SK-N-DZ (cell line): ENCODE measurements at places on chromosomes 11 and 22.

DNA sequence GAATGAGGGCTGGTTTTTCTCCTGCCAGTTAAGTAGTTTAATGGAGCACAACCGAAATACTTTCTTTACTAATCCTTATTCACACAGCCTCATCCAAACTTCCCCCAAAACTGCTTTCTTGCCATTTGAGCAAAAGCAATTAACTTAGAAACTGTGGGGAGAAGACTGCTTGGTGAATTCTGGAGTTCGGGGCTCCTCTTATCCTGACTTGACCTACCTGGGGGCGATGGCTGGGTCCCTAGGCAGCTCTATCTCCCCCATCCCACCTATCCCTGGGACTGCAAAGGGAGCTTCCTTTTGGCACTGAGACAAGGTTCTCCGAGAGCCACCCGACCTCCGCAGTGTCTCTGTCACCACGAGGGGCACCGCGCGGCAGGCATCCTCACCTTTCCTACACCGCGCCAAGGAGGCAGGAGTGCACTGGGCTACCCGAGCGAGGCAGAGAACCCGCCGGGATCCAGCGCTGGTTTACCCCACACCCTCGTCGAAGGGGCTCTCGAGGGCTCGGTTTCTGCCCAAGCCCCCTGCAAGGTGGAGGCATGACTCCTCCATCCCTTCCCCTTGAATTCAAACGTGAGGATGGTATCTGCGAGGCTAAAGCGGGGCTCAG, 759 bp downstream of the DESI1 start:
- peak; percentile 54 for DNase-seq

GRCh38 chr11:131666006-131666405, 295.6 kb downstream of the NTM start:
- no peak for DNase-seq

- no peak for DNase-seq
These were observed 135.6 kb downstream of the CSNK2A3 start for GRCh38 chr11:11217289-11217928.

- no peak for DNase-seq
These were observed 108.8 kb downstream of the TENM4 start for GRCh38 chr11:79332017-79332416.

DNA sequence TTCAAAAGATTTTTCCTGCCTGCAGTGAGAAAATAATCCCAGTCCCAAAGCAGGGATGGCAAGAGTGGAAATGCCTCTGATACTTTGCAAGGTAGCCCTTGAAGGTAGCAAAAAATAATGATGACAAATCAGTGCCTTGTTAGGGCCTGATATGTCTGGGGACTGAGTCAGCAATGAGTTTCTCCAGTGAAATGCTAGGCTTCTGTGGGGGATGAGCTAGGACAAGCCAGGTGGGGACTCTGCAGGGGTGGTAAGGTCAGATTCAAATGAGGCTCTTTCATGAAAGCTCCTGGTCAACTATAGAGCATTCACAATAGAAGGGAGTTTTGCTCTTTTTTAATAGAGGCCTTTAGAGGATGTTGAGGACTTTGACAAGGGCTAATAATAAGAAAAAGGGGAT, 77.7 kb downstream of the ME3 start:
- DNase-seq = no peak

- DNase-seq = peak; percentile 57
These were observed 16.6 kb upstream of the BDNF start for GRCh38 chr11:27716835-27717234.

- peak; percentile 2 for DNase-seq
These were observed 251.2 kb downstream of the ETS1 start for GRCh38 chr11:128336203-128336602.

GRCh38 chr22:20433686-20434241, 3.9 kb downstream of the SCARF2 start:
- DNase-seq = no peak

GRCh38 chr11:20000351-20001134, 159.7 kb downstream of the DBX1 start:
- DNase-seq = no peak

DNA sequence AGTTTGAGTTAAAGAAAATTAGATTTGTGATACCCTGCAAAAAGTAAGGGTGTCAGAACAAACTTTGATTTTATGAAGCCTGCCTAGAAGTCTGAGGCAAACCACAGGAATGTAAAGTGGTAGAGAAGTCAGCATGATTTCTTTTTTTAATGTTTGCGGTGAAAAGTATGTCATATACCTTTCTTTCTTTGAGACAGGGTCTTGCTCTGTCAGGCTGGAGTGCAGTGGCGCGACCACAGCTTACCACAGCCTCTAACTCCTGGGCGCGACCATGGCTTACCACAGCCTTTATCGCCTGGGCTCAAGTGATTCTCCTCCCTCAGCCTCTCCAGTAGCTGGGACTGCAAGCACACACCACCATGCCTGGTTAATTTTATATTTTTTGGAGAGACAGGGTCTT, 4.7 kb downstream of the API5 start:
- DNase-seq = no peak

- DNase-seq = no peak
These were observed 124.2 kb downstream of the MIAT start for GRCh38 chr22:26781596-26781995.

GRCh38 chr22:24994070-24994763, 41.7 kb downstream of the KIAA1671 start:
- DNase-seq = no peak

GRCh38 chr11:3357994-3358676, 20.8 kb downstream of the ZNF195 start:
- DNase-seq = no peak

DNA sequence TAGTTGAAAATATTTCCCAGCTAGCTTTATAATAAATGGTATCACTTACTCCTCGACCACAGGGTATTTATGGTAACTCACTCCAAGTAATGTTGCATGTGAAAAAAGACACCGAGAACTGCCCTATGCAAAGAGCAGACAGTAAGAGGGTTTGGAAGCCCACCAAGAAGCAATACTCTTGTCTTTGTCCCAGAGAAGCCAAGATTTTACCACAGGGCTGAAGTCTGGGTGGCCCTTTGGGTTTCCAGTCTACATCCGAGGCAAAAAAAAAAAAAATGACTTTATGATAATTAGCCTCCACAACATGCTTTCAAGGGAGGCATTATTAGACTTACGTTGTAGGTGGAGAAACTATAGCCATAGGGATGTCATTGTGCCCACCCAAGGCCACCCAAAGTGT, 83.6 kb downstream of the CCDC34 start:
- DNase-seq = no peak

- DNase-seq = no peak
These were observed 285.9 kb downstream of the NTM start for GRCh38 chr11:131656179-131656838.

GRCh38 chr22:43491737-43492136, 79.9 kb downstream of the MPPED1 start:
- no peak for DNase-seq

GRCh38 chr22:43541462-43542407, 129.9 kb downstream of the MPPED1 start:
- DNase-seq = no peak

DNA sequence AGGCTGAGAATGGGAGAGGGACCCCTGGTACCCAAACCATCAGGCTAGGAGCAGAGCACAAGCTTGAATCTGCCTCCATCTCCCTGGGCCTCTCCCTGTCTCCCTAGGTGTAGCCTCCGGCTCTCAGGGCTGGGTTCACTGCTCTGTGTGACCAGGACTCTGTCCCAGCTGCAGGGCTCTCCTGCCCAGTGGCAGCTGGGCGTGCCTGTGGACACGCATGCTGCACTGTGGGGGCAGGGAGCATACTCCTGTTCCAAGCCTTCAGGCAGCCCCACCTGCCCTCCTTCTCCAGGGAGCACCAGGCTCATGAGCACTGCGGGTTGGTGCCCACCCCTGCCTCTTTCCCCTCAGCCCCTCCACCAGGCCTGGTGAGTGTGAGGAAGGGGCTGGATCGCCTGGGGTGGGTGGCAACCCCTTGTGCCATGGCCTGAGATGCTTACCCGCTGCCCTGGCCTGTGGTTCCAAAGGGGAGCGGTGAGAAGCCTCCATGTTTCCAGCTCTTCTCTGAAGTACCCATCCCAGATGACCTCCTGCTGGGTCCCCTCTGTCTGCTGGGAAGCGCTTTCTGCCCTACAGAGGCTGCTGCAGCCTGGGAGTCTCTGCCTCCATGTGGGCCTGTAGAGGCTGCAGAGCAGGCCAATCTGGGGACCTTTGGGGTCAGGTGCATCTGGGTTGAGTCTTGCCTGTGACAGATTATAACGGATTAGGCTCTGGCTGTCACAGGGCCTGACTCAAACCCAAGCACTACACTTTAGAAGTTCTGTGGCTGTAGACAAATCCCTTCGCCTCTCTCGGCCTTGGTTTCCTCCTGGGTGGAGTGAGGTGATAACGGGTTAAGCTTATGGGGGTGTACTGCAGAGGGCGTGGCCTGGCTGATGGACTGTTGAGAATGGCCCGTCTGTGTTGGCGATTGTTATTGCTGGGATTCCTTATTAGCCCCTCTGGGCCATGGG, 43.7 kb downstream of the WNT11 start:
- no peak for DNase-seq

- DNase-seq = no peak
These were observed 37.2 kb downstream of the TP53I11 start for GRCh38 chr11:44913502-44913901.

- DNase-seq = no peak
These were observed 13.7 kb upstream of the NXPE2 start for GRCh38 chr11:114664641-114665040.

DNA sequence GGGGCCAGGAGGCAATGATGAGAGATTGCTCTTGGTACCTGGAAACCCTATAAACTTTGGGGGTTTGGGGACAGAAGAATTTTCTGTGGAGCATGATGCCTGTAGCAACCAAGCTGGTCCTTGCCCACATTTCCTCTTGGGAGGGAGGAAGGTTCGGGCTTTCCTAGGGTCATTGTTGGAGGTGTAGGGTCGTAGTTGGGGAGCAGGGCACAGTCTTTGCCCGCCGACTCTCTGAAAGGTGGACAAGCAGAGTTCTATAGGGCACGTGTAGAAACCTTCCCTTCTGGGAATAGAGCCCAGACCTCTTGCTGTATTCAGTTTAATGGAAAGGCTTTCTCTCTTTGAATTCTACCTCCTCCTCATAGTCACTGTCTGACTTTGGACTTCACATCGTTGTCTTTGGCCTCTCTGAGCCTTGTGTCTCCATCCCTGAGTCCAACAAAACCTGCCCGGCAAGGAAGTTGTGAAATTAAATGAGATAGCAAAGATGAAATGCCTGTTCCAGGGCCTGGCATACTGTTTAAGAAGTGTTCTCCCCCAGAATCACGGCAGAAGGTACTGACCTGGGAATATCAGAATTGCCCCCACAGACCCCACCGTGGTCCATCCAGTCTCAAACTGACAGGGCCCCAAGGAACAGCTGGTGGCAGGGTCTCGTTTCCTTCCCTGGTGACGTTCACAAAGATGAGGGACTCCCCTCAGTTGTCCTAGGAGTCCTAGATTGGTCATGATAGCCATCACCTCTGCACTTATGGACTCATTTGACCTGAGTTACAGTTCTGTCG, 1.6 kb downstream of the PRDM11 start:
- DNase-seq = no peak

- no peak for DNase-seq
These were observed 1.9 kb upstream of the THAP7 start for GRCh38 chr22:21003782-21004181.

- DNase-seq = peak; percentile 12
These were observed 88.6 kb downstream of the SNX19 start for GRCh38 chr11:130827451-130828377.

- DNase-seq = no peak
These were observed 19.7 kb downstream of the MYO7A start for GRCh38 chr11:77147668-77148321.

GRCh38 chr11:123408619-123409455, 21.2 kb upstream of the GRAMD1B start:
- no peak for DNase-seq

GRCh38 chr22:50206599-50206998, 5.8 kb downstream of the SELENOO start:
- peak; percentile 55 for DNase-seq

- no peak for DNase-seq
These were observed 734 bp downstream of the SNU13 start for GRCh38 chr22:41687901-41688364.

GRCh38 chr11:83336993-83337392, 50.8 kb upstream of the CCDC90B start:
- no peak for DNase-seq
